ENCODE measurements at places on chromosomes 2 and 18. TPM values are rescaled to one million over a fixed set of nuclear protein-coding genes. Genes with fewer than 3 reads are reported as not detected.
A peak's percentile ranks its signal among the peaks of the same experiment; 100 is the strongest.

POTEC gene
- not detected for total RNA-seq

PIEZO2 gene
- 5.5 TPM for total RNA-seq

MYOM1 gene
- not detected for total RNA-seq

SLC19A3 gene
- not detected for total RNA-seq

PJVK gene
- 0.08 TPM for total RNA-seq

ADCYAP1 gene
- not detected for total RNA-seq

SCN1A gene
- total RNA-seq, result not detected

GPR39 gene
- total RNA-seq, result 2.6 TPM

UGT1A10 gene
- not detected for total RNA-seq

B4GALT6 gene
- total RNA-seq, result 0.09 TPM

CLIP4 gene
- 34.2 TPM for total RNA-seq

FOXD4L1 gene
- not detected for total RNA-seq

GBX2 gene
- total RNA-seq, result 13.0 TPM

DSC1 gene
- not detected for total RNA-seq

ICOS gene
- total RNA-seq, result not detected

SFTPB gene
- total RNA-seq, result not detected

FASTKD1 gene
- 25.2 TPM for total RNA-seq

DNA sequence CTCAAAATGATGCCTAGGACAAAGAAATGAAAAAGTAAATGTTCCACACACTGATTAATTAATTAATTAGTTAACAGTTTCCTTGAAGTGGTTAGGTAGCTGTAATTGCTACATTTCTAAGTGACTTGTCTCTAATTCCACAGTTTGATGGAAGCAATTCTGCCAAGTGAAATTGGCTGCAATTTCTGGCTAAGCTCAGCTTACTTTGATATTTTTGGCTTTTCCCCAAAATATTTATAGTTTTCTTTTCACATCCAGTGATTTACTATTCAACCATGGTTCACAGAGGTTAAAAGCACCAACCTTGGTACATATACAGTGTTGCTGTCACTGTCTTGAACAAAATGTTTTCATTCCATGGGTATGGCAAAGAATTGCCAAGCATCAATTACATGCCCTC lies 459.5 kb upstream of the CDH20 start:
- DNase-seq, result no peak

GRCh38 chr2:152115952-152116351 lies 17.1 kb upstream of the CACNB4 start:
- no peak for DNase-seq

- no peak for DNase-seq
These were observed 593.2 kb downstream of the ZEB2 start for GRCh38 chr2:143926736-143927135.

DNA sequence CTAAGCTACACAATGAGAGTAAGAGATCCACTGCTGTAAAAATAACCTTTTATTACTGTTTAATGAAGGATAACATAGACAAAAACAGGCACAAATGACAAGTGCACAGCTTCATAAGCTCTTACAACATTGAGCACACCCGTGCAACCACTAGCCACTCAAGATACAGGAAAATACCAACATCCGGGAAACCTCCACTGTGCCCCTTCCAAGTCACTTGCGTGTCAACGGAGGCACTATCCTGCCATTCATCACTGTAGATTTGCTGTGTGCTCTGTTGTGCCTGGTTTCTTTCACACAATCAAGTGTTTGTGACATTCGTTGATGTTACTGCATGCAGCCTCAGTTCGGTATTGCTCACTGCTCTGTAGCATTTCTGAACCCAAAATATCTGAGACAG lies 292.9 kb upstream of the MYT1L start:
- DNase-seq, result no peak

- no peak for DNase-seq
These were observed 20.5 kb downstream of the SNORC start for GRCh38 chr2:232890536-232890895.

- DNase-seq, result no peak
These were observed 128.6 kb upstream of the ZSWIM2 start for GRCh38 chr2:186977433-186978045.

- DNase-seq, result no peak
These were observed 3.4 kb upstream of the ANKRD12 start for GRCh38 chr18:9133225-9133624.

DNA sequence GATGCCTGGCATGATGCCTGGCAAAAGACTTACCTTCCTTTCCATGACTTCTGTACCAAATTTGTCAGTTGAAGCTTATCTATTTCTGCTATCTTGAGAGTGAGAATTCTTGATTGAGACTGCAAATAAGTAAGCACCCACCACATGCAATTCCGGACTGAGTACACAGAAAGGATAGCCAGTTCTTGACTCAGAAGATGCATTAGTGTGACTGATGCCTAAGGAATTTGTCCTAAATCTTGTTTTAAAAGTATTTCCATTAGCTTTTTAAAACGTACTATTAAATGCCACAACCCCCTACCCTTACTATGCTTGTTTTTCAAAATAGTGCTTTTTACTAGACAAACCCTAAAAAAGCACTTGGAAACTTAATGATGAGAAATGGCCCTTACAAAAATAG lies 545 bp downstream of the MPP4 start:
- peak; percentile 72 for DNase-seq

DNA sequence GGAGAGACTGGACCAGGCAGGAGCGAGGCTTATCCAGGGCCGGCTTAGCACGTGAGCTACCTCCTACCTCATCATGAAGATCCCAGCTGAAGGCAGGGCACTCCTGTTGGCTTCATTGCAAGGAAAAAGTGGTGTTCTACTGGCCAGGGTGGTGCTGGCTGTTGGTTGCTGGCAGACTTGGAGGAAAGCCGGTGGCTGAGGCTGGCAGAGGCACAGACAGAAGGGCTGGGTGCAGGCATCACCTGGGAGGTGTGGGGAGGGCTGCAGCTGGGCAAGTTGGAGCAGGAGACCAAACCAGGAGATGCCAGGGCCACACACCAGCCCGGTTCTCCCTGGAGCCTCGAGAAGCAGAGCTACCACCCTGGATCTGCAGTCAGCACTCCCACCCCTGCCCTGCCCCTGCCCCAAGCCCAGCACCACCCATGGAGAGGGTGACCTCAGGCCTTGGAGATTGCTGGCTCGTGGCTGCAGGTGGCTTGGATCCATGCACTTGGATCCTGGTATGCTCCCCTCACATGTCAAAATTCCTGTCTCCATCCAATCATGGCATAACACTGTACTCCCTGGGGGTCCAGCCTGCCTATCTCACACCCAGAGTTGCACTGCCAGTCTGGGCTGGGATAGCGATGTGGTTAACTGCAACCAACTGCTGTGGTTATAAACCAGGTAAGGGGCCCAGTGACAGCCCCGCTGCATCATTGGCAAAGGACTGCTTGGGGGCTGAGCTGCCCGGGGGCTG lies 49.7 kb downstream of the GLI2 start:
- no peak for DNase-seq

DNA sequence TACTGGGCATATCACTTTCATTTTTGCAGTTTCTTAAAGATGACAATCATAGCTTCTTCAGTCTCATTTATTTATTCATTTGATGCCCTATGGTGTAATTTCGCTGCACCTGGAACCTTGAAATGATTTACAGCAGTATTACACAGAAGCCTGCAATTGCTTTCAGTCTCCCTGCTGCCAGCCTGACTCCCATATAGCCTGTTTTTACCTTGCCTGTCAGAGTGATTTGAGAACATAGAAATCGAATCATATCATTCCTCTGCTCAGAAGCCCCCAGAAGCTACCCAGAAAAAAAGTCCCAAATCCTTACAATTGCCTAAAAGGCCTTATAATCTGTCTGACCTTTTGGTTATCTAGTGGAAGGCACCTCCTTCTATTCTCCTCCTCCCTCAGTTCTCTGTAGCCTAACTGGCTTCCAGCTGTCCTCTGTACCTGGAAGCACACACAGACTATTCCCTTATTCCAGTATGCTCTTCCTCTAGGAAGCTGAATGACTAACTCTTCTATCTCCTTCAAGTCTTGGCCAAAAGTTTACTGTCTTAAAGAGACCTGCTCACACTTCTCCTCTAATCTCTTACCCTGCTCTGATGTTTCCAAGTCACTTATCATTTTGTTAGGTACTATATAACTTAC lies 12.6 kb downstream of the SCN3A start:
- no peak for DNase-seq

DNA sequence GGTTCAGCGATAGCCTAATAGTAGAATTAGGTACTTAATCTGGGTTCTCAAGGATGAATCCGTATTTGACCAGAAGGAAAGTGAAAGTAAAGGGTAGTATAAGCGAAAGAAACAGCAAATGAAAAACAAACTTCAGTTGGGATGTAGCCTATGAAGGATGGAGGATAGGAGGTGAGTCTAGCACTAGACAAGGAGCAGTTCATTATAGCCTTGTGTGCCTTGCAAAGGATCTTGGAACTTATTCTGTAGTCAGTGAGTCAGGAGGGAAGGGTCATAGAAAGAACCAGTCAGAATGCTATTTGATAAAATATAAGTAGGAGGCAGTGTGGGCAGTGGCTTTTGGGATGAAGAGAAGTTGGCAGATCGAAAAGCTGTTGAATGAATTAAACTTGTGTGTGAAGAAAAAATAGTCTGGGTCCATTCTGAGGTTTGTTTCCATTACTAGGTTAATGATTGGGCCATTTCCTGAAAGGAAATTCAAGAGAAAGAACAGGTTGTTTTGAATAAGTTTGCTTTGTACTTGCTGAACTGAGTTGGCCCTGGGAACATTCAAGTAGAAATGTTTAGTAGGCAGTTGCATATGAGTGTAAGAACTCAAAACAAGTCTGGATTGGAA lies 48.5 kb downstream of the ANKRD12 start:
- DNase-seq, result no peak

DNA sequence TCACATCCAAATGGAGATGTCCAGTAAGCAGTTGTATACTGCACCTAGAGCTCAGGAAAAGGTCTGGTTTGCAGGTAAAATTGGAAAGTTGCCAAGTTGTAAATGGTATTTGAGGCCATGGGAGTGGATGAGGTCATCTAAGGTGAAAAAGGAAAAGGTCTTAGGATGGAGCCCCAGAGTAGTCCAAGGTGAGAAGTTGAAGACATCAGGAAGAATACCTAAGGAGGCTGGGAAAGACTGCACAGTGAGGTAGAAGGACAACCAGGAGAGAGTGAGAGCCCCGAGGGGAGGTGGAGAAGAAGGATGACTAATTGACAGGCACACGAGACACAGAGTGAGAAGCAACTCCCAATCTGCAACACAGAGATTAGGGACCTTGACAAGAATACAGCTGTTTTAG lies 10.7 kb downstream of the DPP4 start:
- DNase-seq, result no peak

- no peak for DNase-seq
These were observed 37.2 kb upstream of the CFAP36 start for GRCh38 chr2:55482186-55482884.

DNA sequence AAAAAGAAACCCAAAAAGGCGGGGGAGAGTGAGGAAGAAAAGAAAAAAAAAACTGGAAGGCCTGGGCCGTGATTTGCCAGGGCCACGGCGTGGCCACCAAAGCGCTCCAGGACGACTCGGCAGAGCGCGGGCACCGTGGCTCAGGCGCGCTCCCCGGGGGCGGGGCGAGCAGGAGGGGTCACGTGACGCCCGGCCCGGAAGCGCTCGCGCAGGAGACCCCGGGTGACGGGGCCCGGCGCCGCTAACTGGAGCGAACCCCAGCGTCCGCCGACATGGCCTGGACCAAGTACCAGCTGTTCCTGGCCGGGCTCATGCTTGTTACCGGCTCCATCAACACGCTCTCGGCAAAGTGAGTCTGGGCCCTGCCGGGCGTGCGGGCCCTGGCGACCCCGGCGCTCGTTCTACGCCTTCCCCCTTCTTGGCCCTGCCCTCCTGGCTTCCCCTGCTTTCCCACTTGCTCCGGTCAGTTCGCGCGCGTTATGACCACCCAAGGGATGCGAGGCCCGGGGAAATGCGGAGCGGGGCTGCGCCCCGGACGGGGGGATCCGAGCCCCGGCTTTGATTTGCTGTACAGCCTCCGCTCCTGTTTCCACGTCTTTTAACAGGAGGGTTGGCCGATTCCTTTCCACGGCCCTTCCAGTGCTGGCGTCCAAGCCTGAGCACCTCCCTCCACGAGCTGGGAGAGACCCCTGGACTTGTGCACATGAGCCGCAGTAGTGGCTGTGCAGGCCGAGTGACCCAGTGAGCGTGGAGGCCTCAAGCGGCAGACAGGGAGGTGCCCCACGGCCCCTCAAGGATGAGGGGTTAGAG lies at the start of gene SLC35F6:
Gene SLC35F6 (plus strand): TSS at position 207 of the 810 bp plus-strand sequence. CDS start 66 bp downstream, at position 273.
- peak; percentile 80 for DNase-seq

DNA sequence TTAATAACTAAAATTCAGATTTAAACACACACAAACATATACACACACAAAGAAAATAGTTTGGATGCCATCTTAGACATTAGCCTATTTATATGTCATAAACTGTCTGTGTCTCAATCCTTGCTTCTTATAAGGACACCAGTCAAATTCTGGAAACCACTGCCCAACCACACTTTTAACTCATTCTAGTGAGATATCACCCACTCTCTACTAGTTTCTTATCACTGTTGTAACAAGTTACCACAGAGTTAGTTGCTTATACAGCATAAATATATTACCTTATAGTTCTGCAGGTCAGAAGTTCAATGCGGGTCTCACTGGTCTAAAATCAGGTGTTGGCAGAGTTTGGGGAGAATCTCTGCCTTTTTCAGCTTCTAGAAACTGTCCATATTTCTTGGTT lies 239.1 kb downstream of the MTX2 start:
- no peak for DNase-seq

- no peak for DNase-seq
These were observed 4.9 kb downstream of the TUBB6 start for GRCh38 chr18:12312976-12313375.

DNA sequence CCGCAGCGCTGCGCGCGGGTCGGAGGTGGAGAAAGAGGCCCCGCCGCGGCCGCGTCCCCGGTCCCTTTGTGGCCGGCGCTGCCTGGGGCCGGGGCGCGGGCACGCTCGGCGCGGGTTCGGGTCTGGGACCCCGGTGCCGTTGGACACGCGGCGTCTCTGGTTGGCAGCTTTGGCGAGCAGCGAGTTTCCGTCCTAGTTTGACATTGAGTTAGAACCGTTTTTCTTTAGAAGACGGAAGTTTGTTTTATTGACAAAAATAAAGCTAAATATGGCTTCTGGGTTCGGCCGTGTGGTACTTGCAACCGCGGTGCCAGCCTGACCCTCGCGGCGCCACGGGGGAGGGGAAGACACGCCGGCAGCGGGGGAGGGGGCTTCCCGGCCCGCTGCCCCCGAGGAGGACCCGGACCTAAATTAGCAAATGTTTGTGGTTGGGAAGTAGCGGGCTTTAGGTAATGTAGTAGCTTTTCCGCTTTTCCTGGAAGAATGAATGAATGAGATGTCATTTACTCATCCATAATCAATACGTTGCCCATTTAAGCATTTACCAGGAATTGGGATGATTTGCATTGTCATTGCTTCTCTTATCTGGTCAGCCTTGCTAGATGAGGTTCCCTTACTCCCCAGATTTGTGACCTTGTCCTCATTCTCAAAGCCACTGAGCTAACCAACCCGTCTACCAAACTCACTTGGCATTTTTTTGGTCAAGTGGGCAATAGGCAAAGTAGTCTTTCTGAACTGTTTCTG lies 530 bp downstream of the GALNT1 start:
- peak; percentile 36 for DNase-seq

- no peak for DNase-seq
These were observed 42.4 kb downstream of the MRPS5 start for GRCh38 chr2:95079199-95079683.
